ENCODE measurements at places on chromosomes 5 and 9. TPM values are rescaled to one million over a fixed set of nuclear protein-coding genes. Genes with fewer than 3 reads are reported as not detected.

The PDCD1LG2 gene
- not detected for total RNA-seq

The PCDHB12 gene
- 8.4 TPM for total RNA-seq

The PCDHGB1 gene
- total RNA-seq: 3.1 TPM

- no peak overlapping the region for H3K4me3 ChIP-seq
- H3K27me3 ChIP-seq: no peaks in the 10 kb centered on the region
- no peak for DNase-seq
- peaks cover 7% of the 10 kb centered on the region for H3K4me1 ChIP-seq
- no peaks in the 10 kb centered on the region for H3K36me3 ChIP-seq
Observed at GRCh38 chr5:124231230-124231629, 515.2 kb downstream of the ZNF608 start.

The SLC4A9 gene
- 0.23 TPM for total RNA-seq

The ASPN gene
- total RNA-seq: not detected

The ASS1 gene
- 3.1 TPM for total RNA-seq

DNA sequence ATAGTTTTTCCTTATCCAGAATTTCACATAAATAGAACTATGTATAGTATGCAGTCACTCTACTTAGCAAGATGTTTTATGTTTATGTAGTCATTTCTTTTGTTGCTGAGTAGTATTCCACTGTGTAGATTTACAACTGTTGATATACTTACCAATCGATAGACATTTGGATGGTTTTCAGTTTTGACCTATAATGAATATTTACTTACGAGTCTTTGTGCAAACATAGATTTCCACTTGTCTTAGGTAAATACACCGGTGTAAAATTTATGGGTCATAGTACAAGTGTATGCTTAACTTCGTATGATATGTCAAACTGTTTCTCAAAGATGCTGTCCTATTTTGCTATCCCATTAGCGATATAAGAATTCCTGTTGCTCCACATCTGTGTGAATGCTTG is 19.7 kb upstream of the OR2K2 start:
- H3K36me3 ChIP-seq: no peaks in the 10 kb centered on the region
- H3K27me3 ChIP-seq: no peaks in the 10 kb centered on the region
- peaks cover 11% of the 10 kb centered on the region for H3K4me1 ChIP-seq
- no peak overlapping the region for H3K27ac ChIP-seq
- no peak for DNase-seq
- no peak overlapping the region for H3K4me3 ChIP-seq

DNA sequence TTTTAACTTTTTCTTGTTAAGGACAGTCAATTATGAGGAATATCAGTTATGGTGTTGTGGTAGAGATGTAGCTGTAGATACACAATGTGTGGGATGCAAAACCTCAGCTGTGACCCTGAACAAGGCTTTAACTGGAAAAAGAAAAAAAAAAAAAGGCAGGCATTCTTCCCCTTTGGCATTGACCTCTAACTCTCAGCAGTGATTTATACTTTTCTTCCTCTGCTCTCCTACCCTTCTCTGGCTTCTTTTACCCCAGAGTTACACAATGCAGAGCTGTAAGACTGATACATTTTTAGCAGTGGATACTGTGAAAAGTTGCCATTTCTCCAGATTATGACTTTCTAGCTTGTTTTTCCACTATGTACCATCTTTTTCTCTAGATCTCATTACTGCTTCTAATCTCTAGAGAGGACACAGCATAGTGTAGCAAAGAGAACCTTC is 2.0 kb downstream of the CTNNAL1 start:
- H3K4me1 ChIP-seq: peaks cover 28% of the 10 kb centered on the region
- H3K4me3 ChIP-seq: no peak overlapping the region
- no peak for DNase-seq
- H3K27me3 ChIP-seq: peaks cover 15% of the 10 kb centered on the region
- no peak overlapping the region for H3K27ac ChIP-seq

DNA sequence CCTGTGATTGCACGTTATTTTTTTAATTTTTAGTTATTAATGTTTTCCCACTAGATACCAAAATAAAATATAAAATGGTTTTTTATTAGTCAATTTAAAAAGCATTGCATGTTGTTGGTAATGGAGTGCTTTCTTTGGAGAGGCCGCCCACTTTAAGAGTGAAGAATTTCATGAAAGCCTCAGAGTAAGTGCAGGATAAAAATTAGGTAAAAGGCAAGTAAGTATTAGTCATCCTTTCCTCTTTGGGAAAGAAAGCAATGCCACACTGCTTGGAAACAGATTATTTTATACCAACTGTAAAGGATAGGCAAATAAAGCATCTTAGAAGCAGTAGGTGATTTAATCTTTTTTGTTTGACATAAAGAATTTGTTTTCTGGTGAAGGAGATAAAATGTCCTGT is 62.9 kb downstream of the HSD17B4 start:
- no peak overlapping the region for H3K4me3 ChIP-seq
- no peak for DNase-seq
- H3K27ac ChIP-seq: no peak overlapping the region
- H3K27me3 ChIP-seq: peaks cover 6% of the 10 kb centered on the region
- H3K4me1 ChIP-seq: no peaks in the 10 kb centered on the region

- peak overlapping the region; percentile 76 for H3K27ac ChIP-seq
- DNase-seq: no peak
- peaks cover 7% of the 10 kb centered on the region for H3K27me3 ChIP-seq
- no peaks in the 10 kb centered on the region for H3K36me3 ChIP-seq
Observed at GRCh38 chr9:127904561-127905003, 5.2 kb upstream of the ST6GALNAC6 start.

GRCh38 chr5:6488021-6488420 is 39.4 kb downstream of the UBE2QL1 start:
- H3K27me3 ChIP-seq: peaks cover 6% of the 10 kb centered on the region
- no peak overlapping the region for H3K4me3 ChIP-seq
- no peaks in the 10 kb centered on the region for H3K36me3 ChIP-seq
- H3K4me1 ChIP-seq: peaks cover 36% of the 10 kb centered on the region
- DNase-seq: no peak
- H3K27ac ChIP-seq: no peak overlapping the region

GRCh38 chr9:133585481-133586351 is 23.5 kb downstream of the FAM163B start:
- H3K27ac ChIP-seq: no peak overlapping the region
- no peak overlapping the region for H3K4me3 ChIP-seq
- H3K4me1 ChIP-seq: peaks cover 20% of the 10 kb centered on the region
- H3K27me3 ChIP-seq: peaks cover 7% of the 10 kb centered on the region

DNA sequence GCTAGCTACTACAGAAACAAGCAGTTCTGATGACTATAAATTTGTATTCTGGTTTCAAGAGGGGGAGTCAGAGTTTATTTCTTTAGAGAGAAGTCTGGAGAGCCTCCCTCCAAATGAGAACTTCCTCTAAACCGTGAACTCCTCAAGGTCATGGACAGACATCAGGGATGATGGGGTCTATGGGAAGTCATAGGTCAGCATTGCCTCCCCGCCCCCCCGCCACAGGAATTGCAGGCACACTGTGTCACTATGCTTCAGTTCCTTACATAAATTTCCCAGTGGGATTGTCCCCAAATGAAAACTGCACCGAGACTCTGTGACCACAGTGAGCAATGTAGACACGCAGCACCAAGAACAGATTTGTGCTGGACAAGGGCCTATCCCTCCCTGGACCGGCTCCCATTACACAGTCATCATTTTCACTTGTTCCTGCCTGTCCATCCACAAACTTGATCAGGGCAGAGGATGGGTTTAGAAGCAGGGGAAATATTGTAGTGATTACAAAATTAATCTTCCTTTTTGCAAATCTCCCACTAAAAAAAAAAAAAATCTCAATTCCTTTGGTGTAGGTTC is 300.3 kb downstream of the EFNA5 start:
- no peaks in the 10 kb centered on the region for H3K27me3 ChIP-seq
- H3K27ac ChIP-seq: no peak overlapping the region
- H3K36me3 ChIP-seq: no peaks in the 10 kb centered on the region
- H3K4me3 ChIP-seq: no peak overlapping the region
- peaks cover 5% of the 10 kb centered on the region for H3K4me1 ChIP-seq

The LCN15 gene
- total RNA-seq: 0.49 TPM

GRCh38 chr9:123355761-123356431 is at the start of gene CRB2:
Gene CRB2, plus strand, starts transcription at chr9:123356197. Its CDS starts 64 bp downstream, at chr9:123356261.
- no peak within 1 kb of the TSS for H3K27ac ChIP-seq
- peaks cover 16% of the 10 kb centered on the region for H3K27me3 ChIP-seq
- peak; percentile 51 for DNase-seq

The IFNA21 gene
- total RNA-seq: not detected

DNA sequence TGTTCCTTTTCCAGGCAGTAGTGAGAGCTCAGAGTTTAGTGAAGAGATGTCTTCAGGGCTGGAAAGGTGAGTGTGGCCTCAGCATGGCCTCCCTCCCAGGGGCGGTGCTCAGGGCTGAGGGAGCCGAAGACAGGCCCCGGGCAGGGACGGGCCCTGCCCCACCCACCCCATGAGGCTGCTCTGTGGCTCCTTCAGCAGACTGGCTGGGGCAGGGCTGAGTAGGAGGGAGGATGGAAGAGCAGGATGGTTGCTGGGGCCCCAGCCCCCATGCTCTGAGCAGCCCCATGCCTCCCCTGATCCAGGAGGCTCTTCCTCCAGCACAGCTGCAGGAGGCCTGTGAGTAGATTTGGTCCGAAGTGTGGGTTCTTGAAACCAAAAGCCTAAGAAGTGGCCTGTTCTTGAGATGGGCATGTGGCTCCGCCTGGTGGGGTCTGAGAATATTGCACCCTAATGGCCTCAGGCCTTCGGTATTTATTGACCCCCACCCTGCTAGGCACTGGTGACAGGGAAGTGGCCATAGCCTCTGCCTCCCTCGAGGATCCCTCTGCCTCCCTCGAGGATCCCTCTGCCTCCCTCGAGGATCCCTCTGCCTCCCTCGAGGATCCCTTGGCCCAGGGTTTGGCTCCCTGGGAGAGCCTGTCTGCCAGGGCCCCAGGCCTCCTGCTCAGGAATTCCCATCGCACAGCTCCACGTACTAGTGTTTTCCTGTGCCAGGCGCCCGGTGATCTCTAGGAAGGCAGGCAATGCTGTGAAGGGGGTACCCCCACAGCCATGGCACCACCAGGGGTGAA is 65.4 kb upstream of the GARNL3 start:
- H3K27me3 ChIP-seq: peaks cover 3% of the 10 kb centered on the region
- H3K4me1 ChIP-seq: no peaks in the 10 kb centered on the region
- H3K4me3 ChIP-seq: no peak overlapping the region
- no peak overlapping the region for H3K27ac ChIP-seq

The FNBP1 gene
- 119 TPM for total RNA-seq

DNA sequence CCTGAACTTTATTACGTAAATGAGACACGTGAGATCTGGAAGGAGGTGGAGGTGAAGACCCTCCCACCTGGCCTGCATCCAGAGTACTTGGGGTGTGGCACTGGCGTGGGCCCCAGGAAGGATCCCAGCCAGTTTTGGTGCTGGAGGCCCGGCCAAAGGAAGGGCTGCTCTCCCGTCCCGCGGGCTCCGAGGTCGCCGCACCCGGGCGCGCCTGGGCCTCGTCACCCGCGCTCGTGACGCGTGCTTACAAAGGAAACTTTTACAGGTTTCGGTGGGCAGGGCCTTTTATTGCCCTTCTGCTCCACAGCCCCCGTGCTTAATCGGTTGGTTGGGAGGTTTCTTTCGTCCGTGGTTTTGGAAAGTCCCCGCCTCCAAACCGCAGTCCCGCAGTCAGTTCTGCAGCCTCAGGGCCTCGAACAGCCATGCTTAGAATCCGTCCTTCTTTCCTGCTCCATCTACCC is 29.2 kb downstream of the CDKN2A start:
- peak; percentile 16 for DNase-seq
- H3K4me3 ChIP-seq: peak overlapping the region; percentile 59
- peaks cover 26% of the 10 kb centered on the region for H3K27me3 ChIP-seq
- no peak overlapping the region for H3K27ac ChIP-seq
- peaks cover 3% of the 10 kb centered on the region for H3K36me3 ChIP-seq

DNA sequence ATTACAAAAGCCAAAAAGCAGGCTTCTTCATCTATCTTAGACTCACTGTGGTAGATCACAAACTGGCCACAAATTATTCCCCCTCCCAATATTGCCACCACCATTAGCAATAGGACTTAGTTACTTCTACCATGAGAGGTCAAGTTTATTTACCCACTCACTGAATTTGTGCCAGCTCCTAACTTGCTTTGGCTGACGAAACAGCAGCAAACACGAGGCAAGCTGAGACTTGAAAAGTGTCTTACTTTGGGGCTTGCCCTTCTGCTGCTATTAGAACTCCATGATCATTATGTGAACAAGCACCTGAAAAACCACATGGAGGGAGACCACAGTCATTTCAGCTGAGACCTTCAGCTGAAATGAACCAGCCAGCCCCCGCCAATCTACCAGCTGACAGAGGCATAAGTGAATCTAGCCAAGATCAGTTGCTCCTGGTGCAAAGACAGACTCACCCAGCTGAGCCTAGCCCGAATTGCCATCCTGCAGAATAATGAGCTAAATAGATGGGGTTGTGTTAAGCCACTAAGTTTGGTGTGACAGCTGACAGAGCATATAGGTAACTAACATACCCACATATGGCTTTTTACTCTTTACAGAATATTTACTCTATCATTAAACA is 5.7 kb downstream of the WDR41 start:
- DNase-seq: no peak
- H3K36me3 ChIP-seq: peaks cover 4% of the 10 kb centered on the region
- H3K4me1 ChIP-seq: peaks cover 9% of the 10 kb centered on the region

The PHF24 gene
- total RNA-seq: 0.13 TPM

GRCh38 chr9:11618241-11618805 is 1005.5 kb upstream of the PTPRD start:
- no peaks in the 10 kb centered on the region for H3K36me3 ChIP-seq
- DNase-seq: no peak
- H3K4me1 ChIP-seq: no peaks in the 10 kb centered on the region
- no peak overlapping the region for H3K4me3 ChIP-seq

GRCh38 chr5:72451741-72452505 is 55.3 kb downstream of the ZNF366 start:
- no peak overlapping the region for H3K4me3 ChIP-seq
- DNase-seq: peak; percentile 31
- H3K27ac ChIP-seq: peak overlapping the region; percentile 99
- peaks cover 71% of the 10 kb centered on the region for H3K4me1 ChIP-seq
- peaks cover 71% of the 10 kb centered on the region for H3K36me3 ChIP-seq

DNA sequence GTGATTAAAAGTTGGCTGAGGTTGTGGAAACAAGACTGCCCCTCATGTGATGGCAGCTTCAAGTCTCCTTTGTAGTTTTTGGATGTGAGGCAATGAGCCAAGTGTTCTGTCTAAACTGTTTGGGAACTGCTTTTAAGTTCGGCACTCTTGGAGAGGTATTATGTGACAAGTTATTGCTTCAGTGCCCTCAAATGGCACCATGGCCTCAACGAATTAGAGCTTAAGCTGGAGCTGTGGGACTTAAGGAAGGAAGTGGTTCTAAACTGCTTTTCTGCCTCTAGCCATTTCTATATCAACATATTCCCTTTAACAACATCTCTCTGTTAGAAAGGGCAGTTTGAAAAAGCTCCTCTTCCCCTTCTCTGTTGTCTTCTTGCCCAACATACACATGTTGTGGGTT is 227.7 kb downstream of the RFK start:
- no peak overlapping the region for H3K27ac ChIP-seq
- no peaks in the 10 kb centered on the region for H3K36me3 ChIP-seq
- DNase-seq: no peak

DNA sequence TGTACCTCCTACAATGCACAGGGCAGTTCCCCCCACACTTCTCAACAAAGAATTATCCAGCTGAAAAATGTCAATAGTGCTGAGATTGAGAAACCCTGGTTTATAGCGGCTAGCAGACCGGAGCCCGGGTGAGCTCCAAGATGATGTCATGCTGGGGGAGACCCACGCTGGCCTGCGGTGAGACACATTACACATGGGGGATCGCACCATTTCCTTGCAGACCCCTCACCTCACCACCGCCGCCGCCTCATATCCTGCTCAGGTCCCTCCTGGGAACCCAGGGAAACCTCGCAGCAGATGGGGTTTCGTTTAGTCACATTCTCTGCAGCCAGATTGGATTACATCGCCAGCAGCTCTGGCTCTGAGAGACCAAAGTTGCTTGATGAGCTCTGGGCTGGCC is 14.7 kb upstream of the TNC start:
- no peak overlapping the region for H3K4me3 ChIP-seq
- no peaks in the 10 kb centered on the region for H3K36me3 ChIP-seq
- H3K4me1 ChIP-seq: no peaks in the 10 kb centered on the region
- no peaks in the 10 kb centered on the region for H3K27me3 ChIP-seq
- no peak overlapping the region for H3K27ac ChIP-seq
- DNase-seq: no peak
